Inflammatory macrophage treated with lipopolysaccharide for 1 hour (primary cell): ENCODE measurements at places on chromosomes 11 and 22.

GRCh38 chr11:77202941-77203900 is 75.2 kb downstream of the MYO7A start:
- no peak for DNase-seq

DNA sequence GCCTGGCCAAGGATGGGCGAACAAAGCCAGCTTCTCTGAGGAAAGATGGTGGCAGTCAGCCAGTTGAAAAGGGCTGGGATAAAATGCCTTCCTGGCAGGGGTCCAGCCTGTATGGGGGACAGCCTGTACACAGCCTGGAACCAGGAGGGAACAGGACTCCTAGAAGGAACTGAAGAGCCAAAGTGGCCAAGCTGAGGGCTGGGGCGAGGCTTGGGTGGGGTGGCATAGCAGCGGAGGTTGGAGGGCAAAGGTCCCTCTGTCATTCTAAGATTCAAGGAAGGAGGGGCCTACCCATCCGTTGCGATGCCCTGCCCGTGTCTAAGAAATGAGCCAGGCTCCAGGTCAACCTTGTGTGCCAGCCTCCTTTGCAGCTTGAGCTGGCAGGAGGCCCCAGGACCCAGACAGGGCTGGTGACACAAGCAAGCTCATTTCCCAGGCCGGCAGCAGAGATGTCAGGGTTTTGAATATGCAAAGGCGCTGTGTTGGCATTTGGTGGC is 22.6 kb downstream of the FADD start:
- no peak for DNase-seq

DNA sequence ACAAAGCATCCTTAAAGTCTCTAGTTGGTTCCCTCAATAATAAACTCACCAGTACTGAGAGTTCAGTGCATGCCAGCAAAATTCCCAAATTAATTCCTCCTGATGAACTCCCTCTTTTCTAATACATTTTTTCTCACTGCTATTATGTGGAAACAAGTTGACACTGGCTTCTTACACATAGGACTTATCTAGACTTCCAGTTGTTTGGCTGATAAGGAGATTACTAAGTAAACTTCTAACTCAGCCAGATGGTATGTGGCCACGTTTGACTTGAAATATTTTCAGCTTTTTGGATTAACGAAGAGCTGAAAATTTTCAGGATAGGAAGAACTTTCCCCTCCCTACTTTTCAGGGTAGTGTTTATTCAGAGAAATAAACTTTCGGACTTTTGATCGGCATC is 1154.2 kb upstream of the TENM4 start:
- no peak for DNase-seq

- no peak for DNase-seq
Observed at GRCh38 chr11:20031155-20032001, 128.9 kb downstream of the DBX1 start.

GRCh38 chr11:70075836-70076235 is 2.3 kb upstream of the ANO1 start:
- DNase-seq = no peak

- no peak for DNase-seq
Observed at GRCh38 chr11:47495856-47496217, 46.9 kb upstream of the RAPSN start.

- DNase-seq = no peak
Observed at GRCh38 chr11:62505059-62505439, 41.6 kb downstream of the AHNAK start.
